ENCODE measurements at places on chromosomes 7 and 10.

DNA sequence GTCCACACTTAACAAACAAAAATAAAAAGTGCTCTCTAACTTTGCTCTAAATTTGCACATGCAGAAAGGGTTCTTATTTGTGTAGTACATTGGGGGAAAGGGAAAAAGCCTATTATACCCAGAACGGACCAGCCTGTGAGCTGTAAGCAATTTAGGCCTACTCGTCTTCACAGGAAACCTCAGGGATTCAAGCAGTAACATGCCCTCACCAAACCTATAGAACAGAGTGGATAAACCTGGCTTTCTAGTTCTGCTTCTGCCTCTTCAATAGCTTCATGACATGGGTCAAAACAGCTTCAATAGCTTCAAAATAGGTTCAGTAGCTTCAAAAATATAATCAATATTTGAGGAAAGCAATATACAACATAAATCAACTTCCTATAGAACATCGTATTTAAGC, 163.7 kb downstream of the ARL4A start:
- no peak for DNase-seq

DNA sequence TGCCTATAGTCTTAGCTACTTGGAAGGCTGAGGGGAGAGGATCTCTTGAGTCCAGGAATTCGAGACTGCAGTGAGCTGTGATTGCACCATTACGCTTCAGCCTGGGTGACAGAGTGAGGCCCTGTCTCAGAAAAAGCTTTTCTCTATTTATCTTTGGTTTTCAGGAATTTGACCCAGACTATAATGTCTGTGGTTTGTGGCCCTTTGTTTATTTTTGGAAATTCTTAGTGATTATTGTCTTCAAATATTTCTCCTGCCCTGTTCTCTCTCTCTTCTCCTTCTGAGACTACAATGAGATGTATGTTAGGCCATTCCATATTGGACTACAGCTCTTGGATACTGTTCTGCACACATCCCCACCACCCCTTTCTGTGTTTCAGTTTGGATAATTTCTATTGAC, 4.7 kb downstream of the MUC12 start:
- DNase-seq = no peak

- no peak for DNase-seq
Measured at GRCh38 chr10:488081-488932, 201.2 kb downstream of the DIP2C start.

GRCh38 chr7:143325240-143325639, 9.3 kb downstream of the CLCN1 start:
- DNase-seq = no peak

DNA sequence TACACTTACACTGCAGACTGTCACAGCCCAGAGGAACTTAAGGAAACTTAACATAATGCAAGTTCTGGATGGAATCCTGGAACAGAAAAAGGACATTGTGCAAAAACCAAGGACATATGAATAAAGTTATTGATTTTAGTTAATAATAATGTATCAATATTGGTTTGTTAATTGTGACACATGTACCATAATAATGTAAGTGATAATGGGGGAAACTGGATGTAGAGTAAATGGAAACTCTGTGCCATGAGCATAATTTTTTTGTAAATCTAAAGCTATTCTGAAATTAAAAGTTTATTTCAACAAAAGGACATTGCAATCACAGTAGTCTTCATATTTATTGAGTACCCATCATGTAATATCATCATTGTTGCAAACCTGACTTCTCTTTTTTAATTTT, 107.2 kb downstream of the VTI1A start:
- DNase-seq = no peak

DNA sequence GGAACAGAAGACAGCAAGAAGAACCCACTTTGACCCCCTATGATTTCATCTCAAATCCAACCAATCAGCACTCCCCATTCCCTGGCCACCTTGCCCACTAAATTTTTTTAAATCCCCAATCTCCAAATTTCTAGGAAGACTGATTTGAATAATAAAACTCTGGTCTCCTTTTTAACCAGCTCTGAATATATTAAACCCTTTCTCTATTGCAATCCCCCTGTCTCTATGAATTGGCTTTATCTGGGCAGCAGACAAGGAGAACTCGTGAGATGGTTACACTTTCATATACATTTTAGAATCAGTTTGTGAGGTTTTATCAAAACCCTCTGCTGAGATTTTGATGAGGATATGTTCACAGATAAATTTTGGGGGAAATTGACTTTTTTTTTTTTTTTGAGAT, 90.3 kb upstream of the TRIM24 start:
- DNase-seq = no peak

- DNase-seq = no peak
Measured at GRCh38 chr10:72206511-72207229, 9.1 kb upstream of the ANAPC16 start.

Measured in activated CD8-positive, alpha-beta memory T cell treated with anti-CD3 and anti-CD28 coated beads, Interleukin-2, amount 50 U/mL, for 4 hours (primary cell).